Cardiac muscle cell (in vitro differentiated cells and primary cell): ENCODE measurements at places on chromosomes 3 and 15. TPM values are rescaled to one million over a fixed set of nuclear protein-coding genes. Genes with fewer than 3 reads are reported as not detected.

GRCh38 chr3:23495507-23495906, 292.4 kb downstream of the UBE2E2 start:
- H3K4me1 ChIP-seq = peaks cover 14% of the 10 kb centered on the region
- no peak for DNase-seq
- no peaks in the 10 kb centered on the region for H3K36me3 ChIP-seq
- H3K4me3 ChIP-seq = no peak overlapping the region
- H3K27me3 ChIP-seq = no peaks in the 10 kb centered on the region

Gene CPN2
- 0.88 and 1.3 TPM in 2 replicates for polyA plus RNA-seq

GRCh38 chr3:169149349-169149890, 514.1 kb downstream of the MECOM start:
- peak; percentile 94 for DNase-seq
- no peaks in the 10 kb centered on the region for H3K36me3 ChIP-seq
- H3K27ac ChIP-seq = no peak overlapping the region
- peak overlapping the region; percentile 19 for H3K4me3 ChIP-seq
- H3K27me3 ChIP-seq = peaks cover 22% of the 10 kb centered on the region

DNA sequence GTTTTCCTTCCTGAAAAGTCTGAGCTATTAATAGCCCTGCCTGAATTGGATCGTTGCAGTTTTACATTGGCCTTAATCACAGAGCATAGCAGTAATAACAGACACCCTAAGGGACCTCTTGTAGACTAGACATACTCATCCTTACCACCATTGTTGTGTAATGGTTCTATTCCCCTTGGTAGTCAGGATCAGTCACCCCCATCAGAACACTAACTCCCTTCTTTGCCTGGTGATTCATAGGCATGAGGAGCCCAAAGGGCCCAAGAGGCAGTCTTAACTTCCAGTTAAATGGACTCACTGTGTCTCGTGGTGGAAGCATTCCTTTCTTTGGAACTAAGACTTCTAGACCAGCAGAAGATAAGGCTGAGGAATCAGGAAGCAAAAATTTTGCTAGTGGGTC, 20.2 kb downstream of the CGGBP1 start:
- no peak overlapping the region for H3K27ac ChIP-seq
- H3K4me3 ChIP-seq = no peak overlapping the region
- no peaks in the 10 kb centered on the region for H3K27me3 ChIP-seq
- DNase-seq = peak; percentile 54

GRCh38 chr3:124986192-124987143, 51.9 kb upstream of the MUC13 start:
- H3K4me1 ChIP-seq = peaks cover 6% of the 10 kb centered on the region
- DNase-seq = no peak
- no peaks in the 10 kb centered on the region for H3K27me3 ChIP-seq
- peaks cover 9% of the 10 kb centered on the region for H3K36me3 ChIP-seq
- peak overlapping the region; percentile 74 for H3K27ac ChIP-seq
- H3K4me3 ChIP-seq = no peak overlapping the region

DNA sequence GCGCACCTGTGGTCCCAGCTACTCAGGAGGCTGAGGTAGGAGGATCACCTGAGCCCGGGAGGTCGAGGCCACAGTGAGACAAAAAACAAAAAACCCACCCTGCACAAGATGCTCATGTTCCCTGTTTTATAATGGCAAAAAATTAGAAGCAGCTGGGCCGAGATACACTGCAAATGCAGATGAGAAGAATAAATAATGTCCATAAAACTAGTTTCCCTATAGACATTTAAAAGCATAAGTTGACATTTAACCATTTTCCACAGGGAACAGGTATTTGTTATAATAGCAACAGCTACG, 537 bp upstream of the SCAP start:
- H3K27ac ChIP-seq = peak overlapping the region; percentile 86
- peaks cover 8% of the 10 kb centered on the region for H3K4me1 ChIP-seq
- peak overlapping the region; percentile 78 for H3K4me3 ChIP-seq
- no peaks in the 10 kb centered on the region for H3K27me3 ChIP-seq
- H3K36me3 ChIP-seq = no peaks in the 10 kb centered on the region

GRCh38 chr15:70222606-70223005, 124.9 kb upstream of the TLE3 start:
- H3K4me3 ChIP-seq = no peak overlapping the region
- no peaks in the 10 kb centered on the region for H3K4me1 ChIP-seq
- DNase-seq = no peak

Gene GNAT1
- polyA plus RNA-seq = not detected in 2 replicates

Gene C3orf22
- polyA plus RNA-seq = not detected in 2 replicates

Gene PPP1R14D
- not detected in 2 replicates for polyA plus RNA-seq

DNA sequence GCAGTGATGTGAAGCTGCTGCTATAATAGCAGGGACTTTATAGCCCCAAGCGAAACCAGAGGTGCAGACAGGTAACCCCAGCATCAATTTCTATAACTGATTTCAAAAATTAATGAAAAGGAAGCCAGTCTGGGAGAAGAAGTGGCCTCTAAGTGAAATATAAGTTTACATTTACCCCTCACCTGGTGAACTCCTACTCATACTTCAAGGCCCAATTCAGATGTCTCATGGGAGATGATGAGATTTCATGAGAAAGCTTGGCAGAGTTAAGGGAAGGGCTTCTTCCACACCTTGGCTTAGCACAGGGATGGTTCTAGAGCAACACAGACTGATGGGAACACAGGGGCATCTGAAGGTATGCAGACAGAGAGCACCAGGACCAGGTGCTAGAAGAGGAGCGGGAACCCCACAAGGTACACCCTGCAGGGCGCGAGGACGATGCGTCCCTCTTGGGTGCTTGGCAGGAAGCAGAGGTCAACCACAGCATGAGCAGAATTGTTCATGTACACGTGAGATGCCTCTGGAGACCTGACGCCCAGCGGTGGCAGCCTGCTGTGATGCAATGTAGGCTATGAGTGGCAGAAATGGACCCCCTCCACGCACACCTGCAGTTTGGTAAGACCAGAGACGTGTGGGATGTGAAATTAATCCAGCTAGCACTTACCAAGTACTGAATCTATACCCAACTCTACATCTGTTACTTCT, 102.9 kb downstream of the SRGAP3 start:
- DNase-seq = no peak
- H3K4me3 ChIP-seq = no peak overlapping the region
- H3K4me1 ChIP-seq = no peaks in the 10 kb centered on the region
- H3K36me3 ChIP-seq = no peaks in the 10 kb centered on the region
- no peak overlapping the region for H3K27ac ChIP-seq

- peaks cover 23% of the 10 kb centered on the region for H3K36me3 ChIP-seq
- no peaks in the 10 kb centered on the region for H3K27me3 ChIP-seq
- H3K27ac ChIP-seq = no peak overlapping the region
- DNase-seq = no peak
- H3K4me1 ChIP-seq = no peaks in the 10 kb centered on the region
Measured at GRCh38 chr15:40974879-40975278, 21.6 kb downstream of the CHAC1 start.

DNA sequence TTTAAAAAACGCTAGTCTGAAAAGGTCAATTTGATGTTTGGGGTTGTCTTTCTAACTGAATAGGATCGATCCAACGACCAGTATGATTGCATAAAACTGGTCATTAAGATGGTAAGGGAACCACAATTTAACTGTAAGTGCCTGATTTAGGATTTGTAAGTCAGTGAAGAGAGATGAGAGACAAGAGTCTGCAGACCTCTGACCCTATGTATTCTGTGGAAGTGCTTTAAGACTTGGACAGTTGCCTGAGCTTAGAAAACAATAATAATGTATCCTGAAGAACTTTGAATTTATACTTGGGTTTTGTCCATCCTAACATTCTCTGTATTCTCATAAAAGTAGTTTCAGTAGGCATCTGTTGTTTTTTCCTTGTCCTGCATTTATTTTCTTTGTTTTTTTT, 221.4 kb upstream of the SUCLG2 start:
- no peak overlapping the region for H3K4me3 ChIP-seq
- no peaks in the 10 kb centered on the region for H3K4me1 ChIP-seq
- no peaks in the 10 kb centered on the region for H3K27me3 ChIP-seq
- H3K27ac ChIP-seq = no peak overlapping the region
- no peaks in the 10 kb centered on the region for H3K36me3 ChIP-seq

DNA sequence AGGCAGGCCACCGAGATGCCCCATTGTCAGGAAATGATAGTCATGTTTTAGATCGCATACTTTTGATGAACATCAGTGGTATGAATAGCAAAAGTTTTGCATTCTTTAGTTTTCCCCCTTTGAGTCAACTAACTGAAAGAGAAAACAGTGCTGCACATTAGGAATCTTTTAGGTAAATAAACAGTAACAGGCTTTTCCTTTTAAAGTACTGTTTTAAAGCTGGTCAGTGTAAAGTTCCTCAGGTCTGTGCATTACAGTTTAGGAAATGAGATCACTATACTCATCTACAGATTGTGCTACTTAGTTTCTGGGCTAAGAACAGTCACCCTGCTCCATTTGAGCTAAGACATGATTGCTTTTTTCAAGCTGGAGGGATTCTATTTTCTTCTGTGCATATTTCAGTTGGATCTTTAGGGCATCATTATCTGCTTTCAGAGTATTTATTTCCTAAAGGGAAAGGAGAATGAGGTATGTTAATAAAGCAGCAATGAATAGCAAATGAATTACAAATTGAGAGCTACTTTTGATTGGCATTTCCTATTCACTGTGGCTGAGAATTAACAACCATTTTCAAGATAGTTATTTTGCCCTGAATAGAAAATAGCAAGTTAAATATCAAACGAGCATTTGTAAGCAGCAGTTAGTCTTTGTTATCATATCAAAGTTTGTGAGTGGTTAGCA, 36.5 kb downstream of the FAM98B start:
- no peaks in the 10 kb centered on the region for H3K4me1 ChIP-seq
- H3K4me3 ChIP-seq = no peak overlapping the region
- no peaks in the 10 kb centered on the region for H3K36me3 ChIP-seq

Gene TPRG1
- polyA plus RNA-seq = 0.09 TPM in 1 of 2 replicates, not detected in the other

Gene IL5RA
- not detected in 2 replicates for polyA plus RNA-seq

GRCh38 chr3:188229177-188229576, 75.2 kb downstream of the LPP start:
- no peak overlapping the region for H3K4me3 ChIP-seq
- no peak for DNase-seq
- H3K4me1 ChIP-seq = no peaks in the 10 kb centered on the region
- H3K36me3 ChIP-seq = no peaks in the 10 kb centered on the region
- no peak overlapping the region for H3K27ac ChIP-seq

Gene RYR3
- 0.54 and 0.72 TPM in 2 replicates for polyA plus RNA-seq

GRCh38 chr3:150094150-150094933, 123.6 kb upstream of the PFN2 start:
- H3K36me3 ChIP-seq = no peaks in the 10 kb centered on the region
- H3K27ac ChIP-seq = no peak overlapping the region
- H3K27me3 ChIP-seq = no peaks in the 10 kb centered on the region
- no peaks in the 10 kb centered on the region for H3K4me1 ChIP-seq

DNA sequence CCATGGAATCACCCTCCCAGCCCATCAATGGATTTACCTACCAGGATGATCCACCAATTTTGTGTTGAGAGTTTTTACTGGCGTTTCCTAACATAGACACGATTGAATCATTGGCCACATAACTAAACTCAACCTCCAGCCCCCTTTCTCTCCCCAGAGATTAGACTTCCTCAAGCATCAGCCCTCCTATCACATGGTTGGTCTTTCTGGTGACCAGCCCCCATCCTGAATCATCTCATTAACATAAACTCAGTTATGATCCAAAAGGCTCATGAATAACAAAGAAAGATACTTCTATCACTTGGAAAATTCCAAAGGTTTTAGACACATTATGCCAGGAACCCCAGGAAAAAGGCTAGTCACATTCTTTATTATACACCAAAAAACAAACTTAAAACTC, 21.2 kb downstream of the PRKAR2A start:
- H3K4me1 ChIP-seq = peaks cover 1% of the 10 kb centered on the region
- no peak for DNase-seq
- no peak overlapping the region for H3K27ac ChIP-seq
- no peak overlapping the region for H3K4me3 ChIP-seq
- no peaks in the 10 kb centered on the region for H3K27me3 ChIP-seq

DNA sequence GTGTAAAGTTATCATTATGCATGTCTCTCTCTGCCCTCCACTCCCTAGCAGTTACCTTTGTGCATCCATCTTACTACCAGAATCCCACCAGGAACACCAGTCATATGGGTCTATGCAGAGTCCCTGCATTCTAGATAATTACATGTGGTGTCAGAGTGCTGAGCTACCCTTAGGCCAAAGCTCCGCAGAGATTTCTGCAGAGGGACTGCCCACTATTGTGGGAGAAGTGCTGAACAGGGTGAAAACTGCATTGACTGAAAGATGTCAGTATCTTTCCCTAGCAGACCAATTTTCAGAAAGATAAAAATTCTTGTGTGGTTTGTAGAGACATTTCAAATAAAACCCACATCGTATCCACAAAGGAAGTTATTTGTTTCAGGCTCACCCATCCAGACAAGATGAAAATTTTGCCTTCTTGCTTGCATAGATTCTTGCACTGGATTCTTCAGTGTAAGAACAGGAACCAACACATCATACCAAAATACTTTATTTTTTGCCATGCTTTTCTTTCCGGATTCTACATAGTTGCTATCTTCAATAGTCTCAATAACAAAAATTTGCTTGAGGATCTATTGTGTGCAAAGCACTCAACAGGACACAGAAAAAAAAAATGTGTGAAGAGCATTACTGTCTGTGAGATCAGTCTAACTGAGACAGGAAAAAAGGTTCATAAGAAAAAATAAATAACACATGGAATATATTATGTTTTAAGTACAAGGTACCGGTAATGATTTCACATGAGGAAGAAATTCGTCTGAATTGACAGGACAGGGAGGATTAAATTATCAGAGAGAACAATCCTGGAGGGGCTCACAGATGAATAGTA, 32.0 kb upstream of the CCDC80 start:
- DNase-seq = no peak
- no peak overlapping the region for H3K27ac ChIP-seq
- peaks cover 7% of the 10 kb centered on the region for H3K4me1 ChIP-seq
- H3K36me3 ChIP-seq = no peaks in the 10 kb centered on the region
- H3K27me3 ChIP-seq = no peaks in the 10 kb centered on the region
- no peak overlapping the region for H3K4me3 ChIP-seq

DNA sequence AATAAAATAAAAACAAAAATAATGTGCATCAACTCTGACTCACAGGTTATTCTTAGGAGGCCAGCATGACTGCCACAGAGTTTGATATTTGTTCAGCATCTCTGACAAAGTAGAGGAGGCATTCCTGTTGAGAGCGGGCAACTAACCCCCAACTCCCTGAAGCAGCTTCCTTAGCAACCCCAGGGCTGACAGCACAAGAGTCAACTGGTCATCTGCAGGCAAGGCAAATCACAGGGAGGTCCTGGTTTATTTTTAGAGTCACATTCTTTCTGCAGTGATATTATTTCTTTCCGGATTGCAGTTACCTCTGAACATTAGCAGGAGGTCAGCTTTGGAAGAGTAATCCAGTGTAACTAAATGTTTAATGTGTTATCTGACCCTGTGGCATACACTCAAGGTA, 273.0 kb downstream of the PLCL2 start:
- DNase-seq = no peak
- peak overlapping the region; percentile 87 for H3K27ac ChIP-seq
- H3K27me3 ChIP-seq = no peaks in the 10 kb centered on the region
- no peaks in the 10 kb centered on the region for H3K36me3 ChIP-seq

GRCh38 chr15:26125664-26126063, 262.5 kb upstream of the ATP10A start:
- H3K4me3 ChIP-seq = no peak overlapping the region
- no peak for DNase-seq
